Epithelial cell of proximal tubule (primary cell): ENCODE measurements at places on chromosomes 16 and 17.

DNA sequence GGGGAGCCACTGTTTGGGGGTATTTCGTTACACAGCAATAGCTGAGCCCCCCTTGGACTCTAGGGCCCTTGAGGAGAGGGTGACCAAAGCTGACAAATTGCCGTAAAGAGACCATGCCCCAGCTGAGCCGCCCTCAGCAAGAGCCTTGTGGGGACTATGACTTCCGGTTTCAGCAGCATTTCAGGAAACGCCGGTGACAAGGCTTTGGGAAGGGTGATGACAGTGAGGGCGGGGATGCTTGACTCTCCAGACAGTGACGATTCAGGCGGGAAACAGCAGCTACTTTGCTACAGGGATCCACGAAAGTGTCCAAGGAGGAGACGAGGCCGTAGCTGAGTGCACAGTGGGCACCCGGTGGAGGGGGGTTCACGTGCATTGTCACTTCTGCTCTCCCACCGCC lies 360.8 kb downstream of the C16orf95 start:
- no peak for DNase-seq

DNA sequence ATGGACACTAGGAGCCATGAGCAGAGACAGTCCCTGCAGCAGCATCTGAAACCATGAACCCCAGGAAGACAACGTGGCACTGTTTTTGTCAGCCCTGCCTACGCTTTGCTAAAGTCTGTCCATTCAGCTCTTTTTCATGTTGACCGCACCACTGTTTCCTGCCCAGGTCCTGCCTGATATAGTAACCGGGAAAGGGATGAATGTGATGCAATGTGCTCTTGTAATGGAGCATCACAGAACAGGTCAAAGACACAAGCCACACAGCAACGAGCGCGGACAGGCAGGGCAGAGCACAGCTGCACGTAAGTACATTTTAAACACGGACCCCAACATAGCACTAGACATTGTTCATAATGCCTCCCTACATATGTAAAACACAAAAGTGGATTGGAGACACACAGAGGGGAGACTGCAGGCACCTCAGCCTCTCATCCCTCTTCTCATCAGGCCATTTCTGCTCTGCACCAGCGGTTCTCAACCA lies 16.9 kb upstream of the TNFRSF13B start:
- DNase-seq = no peak

GRCh38 chr17:74345433-74346241 lies 16.0 kb downstream of the BTBD17 start:
- no peak for DNase-seq

DNA sequence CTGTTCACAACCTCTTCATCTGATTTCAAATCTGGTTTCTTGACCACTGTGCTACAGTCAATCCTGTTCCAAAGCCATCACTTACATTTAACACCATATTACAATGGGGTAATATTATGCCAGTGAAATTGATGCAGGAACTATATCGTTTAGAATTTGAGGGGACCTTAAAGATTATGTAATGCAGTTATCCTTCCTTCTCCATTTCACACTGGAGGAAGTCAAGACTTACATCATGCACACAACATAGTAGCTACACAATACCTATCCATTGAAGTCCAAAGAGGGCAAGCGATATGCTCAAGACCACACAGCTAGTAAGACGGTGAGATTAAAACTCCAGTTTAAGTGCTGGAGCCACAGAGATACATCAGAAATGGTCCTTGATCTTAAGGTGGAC lies 16.8 kb downstream of the NOG start:
- no peak for DNase-seq

- DNase-seq = peak; percentile 96
Observed at GRCh38 chr17:66952031-66952524, 12.4 kb upstream of the CACNG4 start.

- no peak for DNase-seq
Observed at GRCh38 chr16:19744670-19745069, 26.6 kb downstream of the IQCK start.

DNA sequence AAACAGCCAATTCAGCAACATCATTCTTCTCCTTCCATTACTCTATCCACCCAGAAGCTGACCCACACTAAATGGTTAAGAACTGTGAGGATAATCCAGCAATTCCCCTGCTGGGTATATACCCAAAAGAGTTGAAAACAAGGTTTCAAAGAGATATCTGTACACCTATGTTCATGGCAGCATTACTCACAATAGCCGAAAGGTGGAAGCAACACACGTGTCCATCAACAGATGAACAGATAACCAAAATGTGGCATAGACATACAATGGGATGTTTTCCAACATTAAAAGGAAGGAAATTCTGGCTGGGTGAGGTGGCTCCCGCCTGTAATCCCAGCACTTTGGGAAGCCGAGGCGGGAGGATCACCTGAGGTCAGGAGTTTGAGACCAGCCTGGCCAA lies 19.9 kb downstream of the MIS12 start:
- no peak for DNase-seq

DNA sequence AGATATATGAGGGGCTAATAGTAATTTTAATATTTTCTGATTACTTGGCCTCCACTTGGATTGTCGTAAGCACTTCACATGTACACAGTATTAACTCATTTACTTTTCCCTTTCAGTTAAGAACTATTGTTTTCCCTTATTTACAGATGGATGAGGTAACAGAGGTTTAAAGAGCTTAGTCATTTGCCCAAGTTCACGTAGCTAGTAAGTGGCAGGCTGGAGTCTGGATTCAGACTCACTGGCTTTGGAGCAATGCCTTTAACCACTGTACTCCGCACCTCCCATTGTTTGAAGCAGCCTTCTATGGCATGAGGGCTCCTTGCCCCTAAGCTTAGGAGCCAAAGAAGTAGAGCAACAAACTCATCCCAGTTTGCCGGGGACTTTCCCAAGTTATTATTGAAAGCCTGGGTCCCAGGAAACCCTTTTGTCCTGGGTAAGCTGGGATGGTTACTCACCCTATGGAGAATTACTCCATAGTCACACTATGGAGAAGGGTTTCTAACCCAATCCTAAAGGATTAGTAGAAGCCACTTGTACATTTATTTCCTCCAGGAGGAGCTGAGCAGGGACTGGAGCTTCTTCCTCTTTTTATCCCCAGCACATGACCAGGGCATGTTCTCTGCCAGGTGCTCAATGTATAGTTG lies 12.3 kb downstream of the FOXL1 start:
- DNase-seq = no peak

- DNase-seq = peak; percentile 81
Observed at GRCh38 chr17:74569020-74570003, 2.0 kb upstream of the CD300H start.

DNA sequence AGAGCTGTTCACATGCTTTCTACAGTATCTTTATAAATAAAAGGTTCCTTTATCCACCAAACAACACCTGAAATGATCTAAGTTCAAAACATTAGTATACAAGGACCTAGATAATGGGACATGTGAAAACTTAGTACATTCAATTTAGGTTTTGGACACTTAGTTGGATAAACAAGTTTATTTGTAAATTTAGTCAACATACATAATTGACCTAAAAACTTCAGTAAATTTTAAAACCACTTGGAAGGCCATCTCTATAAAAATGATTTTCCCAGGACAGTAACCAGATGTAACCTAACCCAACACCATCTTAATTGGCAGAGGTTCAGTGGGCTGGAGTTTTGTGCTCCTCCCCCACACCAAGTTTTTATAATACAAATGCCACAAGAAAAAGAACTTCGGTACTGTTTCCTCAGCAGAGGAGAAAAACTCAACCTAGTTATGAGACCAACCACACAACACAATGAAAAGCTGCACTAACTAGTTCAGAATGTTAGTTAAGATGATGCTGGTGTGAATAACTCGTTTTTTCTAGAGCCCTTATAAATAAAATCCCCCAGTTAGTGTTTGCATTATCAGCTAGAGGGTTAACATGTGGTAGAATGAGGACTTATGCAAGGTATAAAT lies 7.2 kb upstream of the UNK start:
- no peak for DNase-seq

DNA sequence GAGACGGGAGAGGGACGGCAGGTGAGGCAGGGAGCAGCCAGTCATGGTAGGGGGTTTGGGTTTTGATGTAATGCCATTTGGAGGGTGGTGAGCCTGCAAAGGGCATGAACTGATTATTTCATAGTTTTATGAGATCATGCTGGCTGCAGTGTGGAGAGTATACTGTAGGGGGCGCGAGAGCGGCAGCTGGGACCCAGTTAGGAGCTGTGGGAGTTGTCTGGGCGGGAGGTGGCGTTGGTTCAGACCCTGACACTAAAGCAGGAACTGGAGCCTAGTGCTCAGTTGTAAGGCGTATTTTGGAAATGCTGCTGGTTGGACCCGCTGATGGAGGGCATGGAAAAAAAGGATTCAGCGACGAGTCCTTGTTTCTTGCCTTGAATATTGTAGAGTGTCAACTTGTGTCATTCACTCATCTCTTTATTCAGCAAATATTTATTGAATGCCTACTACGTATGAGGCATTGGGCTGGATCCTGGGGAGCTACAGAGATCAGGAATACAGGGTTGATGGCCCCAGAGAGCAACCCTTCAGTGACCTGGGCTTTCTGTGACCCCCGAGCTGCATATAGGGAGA lies 23.7 kb upstream of the KDM8 start:
- DNase-seq = no peak

DNA sequence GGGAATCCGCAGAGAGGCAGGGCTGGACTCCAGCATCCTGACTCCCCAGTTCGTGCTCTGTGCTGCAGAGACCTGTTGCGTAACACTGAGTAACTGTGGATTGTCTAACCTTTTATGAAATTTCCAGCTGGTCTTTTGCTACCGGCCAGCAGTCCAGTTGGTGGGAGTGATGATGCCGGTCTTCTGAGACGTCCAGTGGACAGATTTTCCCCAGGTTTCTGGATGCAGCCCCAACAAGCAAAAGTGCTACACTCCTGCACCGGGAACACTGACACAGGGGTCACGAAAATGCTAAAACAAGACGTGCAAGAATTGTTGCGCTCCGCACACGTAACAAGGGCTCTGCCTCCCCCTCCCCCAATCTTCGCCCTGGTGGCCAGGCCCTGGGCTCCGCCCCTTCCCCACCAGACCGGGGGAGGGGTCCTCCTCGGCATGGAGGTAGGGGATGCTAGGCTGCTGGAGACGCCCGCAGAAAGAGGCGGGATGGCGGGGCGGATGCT lies 701 bp upstream of the MRC2 start:
- DNase-seq = no peak

DNA sequence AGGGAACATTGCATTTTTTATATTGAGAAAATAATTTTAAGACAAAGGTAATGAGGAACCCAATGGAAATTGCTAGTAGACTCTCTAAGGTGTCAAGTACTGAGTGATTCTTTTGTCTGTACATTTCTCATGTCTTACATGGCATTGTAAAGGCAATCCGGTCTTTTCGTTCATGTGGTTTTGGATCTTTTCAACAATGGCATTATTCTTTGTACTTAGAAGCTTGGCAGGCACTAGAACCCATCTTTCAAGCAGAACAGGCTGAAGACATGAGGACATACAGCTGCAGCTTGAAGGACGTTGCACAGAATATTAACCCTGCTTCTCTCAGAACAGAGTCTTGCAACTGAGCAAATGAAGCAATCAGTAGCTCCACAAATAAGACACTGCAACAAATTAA lies 231.5 kb upstream of the ZFHX3 start:
- DNase-seq = no peak

DNA sequence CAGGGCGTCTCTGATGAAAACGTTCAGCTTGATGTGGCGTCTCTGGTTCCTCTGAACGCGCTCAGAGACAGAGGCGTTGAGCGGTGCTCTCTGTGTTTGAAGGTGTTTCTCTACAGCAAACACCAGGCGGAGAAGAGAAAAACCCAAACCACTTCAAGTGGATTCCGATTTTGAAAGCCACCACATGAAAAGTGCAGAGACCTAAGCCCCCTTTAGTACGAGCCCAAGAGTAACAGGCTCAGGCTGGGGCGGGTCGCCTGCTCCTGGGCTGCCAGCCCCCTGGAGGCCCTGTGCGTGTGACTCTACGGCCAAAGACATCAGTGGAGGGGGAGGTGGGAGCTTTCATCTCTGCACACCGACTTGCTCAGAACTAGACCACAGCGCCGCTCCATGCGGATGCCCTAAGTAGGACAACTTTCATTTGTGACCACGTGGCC lies 328.4 kb downstream of the MAF start:
- DNase-seq = no peak

- DNase-seq = no peak
Observed at GRCh38 chr16:25941800-25942499, 250.2 kb downstream of the HS3ST4 start.

DNA sequence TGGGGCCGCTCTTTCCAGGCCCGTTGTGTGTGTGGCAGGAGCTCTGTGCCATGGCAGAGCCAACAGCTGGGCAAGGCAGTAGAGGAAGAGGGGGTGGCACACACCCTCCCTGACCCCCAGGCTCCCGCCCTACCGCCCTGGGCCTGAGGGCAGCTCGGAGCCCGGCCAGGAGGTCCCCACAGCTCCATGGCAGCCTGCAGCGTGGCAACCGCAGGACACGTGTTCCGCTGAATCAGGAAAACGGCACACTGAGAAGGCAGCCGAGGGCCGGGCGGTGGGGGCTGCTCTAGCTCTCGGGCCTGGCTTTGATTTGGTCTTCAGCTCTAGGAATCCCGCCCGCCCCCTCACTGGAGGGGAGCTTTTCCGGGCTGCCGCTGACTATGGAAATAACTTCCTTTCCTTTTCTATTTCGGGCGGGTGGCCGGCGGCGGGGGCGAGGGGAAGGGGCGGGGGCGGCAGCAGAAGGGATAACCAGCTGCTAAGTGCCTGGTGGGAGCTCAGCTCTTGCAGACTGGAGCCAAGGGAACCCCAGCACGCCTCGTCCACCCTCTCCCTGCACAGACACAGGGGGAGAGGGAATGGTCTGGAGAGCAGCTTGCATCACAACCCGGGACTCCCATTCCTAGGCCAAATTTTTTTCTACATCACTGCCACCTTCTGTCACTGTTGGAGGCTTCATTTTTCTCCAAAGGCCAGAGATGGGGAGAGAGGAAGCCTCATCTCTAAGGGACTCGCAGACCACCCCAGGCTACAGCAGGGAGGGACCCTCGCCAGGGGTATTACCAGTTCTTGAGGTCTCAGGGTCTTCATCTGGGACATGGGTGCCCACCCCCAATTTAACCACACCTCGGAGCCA lies 24.8 kb upstream of the MRPS23 start:
- no peak for DNase-seq

- no peak for DNase-seq
Observed at GRCh38 chr17:76868669-76869495, 678 bp downstream of the MGAT5B start.

GRCh38 chr17:63156986-63157385 lies 191.0 kb downstream of the TANC2 start:
- DNase-seq = no peak

DNA sequence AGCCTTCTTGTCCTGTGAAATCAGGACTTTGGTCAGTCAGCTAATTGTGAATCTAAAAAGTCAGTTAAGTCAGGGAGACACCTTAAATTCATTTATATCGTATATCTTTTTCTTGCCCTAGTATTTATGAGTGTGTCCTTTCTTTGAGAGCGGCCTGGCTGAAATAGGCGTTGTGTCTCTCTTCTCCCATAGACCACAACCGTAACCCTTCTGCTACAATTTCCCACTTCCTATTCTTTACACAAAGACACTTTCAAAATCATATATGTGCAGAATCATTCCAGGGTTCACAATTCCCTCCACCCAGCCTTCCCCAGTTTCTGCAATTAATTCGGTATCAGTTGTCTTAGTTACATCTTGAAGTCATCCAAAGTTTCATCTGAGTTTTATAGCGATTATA lies 14.0 kb upstream of the COTL1 start:
- no peak for DNase-seq

- no peak for DNase-seq
Observed at GRCh38 chr16:48246066-48246465, 1.3 kb downstream of the ABCC11 start.

- DNase-seq = no peak
Observed at GRCh38 chr17:11459861-11460331, 138.4 kb upstream of the DNAH9 start.

GRCh38 chr17:29592850-29593551 lies at the start of gene ANKRD13B:
TSS of gene ANKRD13B (plus strand) at chr17:29593132. CDS start at chr17:29593622, 490 bp downstream.
- no peak for DNase-seq

GRCh38 chr16:48335961-48336360 lies 49.3 kb downstream of the SIAH1 start:
- no peak for DNase-seq
